ENCODE measurements at places on chromosomes 13 and 19.
A peak's percentile ranks its signal among the peaks of the same experiment; 100 is the strongest.

DNA sequence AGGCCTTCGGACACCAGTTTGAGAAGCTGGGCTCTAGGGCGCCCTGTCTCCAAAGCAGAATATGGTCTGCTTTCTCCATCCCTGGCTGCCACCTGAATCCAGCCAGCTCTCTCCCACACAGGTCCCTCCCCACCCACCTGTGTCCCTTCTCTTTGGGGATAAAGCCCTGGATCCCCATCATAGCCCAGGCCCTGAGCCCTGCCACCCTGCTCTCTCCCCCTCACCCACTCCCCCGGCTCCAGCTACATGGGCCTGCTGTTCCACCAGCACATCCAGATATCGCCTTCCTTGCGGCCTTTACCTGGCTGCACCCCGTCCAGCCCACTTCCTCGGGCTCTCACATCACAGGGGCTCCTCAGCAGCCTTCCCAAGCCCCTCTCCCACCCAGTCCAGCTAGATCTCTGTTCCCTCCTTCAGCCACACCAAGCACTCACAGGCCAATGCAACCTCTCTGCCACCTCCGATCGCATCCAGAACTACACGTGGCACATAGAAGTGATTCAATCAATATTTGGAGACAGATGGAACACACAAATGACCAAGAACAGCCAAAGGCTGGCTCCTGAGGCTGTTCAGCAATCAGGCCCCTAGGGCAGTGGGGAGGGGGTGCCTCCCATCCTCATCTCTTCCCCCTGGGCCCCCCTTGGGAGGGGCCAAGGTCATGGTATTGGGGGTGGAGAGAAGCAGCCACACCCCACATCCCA, 7.6 kb downstream of the AKT2 start:
- no peak for DNase-seq

DNA sequence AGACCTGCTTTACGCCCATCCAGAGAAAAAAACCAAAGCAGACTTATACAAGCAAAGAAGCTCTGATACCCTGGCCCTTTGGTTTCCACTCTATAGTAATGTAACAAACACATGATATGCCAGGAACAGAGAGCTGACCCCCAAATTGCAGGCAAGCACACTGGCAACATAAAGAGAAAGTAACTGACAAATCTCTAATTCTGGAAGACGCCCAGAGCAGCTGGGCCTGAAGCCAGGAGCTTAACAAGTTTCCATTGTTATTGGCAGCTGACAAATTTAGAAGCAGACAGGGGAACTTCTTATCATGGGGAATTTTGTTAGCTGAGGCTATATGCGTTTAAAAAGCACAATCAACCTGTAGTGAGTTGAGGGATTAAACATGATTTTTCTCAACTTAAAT, 158.0 kb downstream of the DLEU7 start:
- no peak for DNase-seq

GRCh38 chr13:113786262-113786841, 27.3 kb downstream of the TMEM255B start:
- peak; percentile 48 for DNase-seq

DNA sequence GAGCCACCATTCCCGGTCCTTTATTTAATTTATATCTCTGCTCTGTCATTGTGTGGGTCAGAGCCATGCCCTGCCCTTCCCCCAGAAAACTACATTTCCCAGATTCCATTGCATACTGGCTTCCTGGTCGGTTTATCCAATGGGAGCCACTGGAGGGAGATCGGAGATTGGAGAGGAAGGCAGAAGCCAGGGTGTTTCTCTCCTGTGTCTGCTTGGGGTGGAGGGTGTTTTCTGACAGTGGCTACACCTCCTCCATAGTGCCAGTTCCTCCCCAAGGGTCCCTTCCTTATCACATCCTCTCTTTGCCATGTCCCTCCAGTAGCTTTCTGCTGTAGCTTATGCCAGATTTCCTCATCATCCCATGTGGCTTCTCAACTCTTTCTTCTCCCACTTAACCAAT, 19.0 kb downstream of the OLFM2 start:
- DNase-seq = peak; percentile 70

GRCh38 chr13:80215368-80215767, 125.6 kb downstream of the SPRY2 start:
- no peak for DNase-seq

DNA sequence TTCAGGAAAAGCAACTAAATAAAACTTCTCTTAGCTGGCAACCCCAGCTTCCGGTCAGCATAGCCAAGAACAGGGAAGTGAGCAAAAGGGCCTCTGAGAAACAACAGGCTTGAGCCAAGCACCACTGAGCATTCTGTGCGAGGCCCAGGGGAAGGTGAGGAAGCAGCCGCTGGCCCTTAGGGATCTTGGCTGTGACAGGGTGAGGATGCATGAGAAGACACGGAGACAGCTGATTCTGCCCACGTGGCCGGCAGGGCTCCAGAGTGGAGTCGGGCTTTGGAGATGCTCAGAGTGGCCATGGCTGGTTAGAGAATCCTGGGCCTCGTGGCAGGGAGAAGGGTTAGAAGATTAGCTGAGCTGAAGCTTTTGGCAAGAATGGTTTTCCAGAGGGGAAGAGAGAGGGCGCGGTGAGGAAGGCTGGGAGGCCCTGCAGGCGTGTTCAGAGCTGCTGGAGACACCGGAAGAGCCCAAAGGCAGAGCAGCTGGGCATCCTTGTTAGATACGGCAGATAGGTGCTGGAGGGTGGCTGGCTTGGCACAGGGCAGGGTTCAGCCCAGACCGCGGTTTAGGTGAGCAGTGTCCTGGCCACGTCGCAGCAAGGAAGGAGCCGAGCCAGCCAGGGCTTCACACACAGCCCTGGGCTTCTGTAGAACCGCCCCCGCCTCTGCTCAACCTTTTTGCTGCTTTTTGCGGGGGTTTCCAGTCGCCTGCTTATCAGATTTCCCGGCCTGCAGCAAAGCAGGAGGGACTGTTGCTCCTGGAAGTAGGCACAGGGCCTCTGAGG, 17.3 kb downstream of the UPF1 start:
- peak; percentile 16 for DNase-seq

DNA sequence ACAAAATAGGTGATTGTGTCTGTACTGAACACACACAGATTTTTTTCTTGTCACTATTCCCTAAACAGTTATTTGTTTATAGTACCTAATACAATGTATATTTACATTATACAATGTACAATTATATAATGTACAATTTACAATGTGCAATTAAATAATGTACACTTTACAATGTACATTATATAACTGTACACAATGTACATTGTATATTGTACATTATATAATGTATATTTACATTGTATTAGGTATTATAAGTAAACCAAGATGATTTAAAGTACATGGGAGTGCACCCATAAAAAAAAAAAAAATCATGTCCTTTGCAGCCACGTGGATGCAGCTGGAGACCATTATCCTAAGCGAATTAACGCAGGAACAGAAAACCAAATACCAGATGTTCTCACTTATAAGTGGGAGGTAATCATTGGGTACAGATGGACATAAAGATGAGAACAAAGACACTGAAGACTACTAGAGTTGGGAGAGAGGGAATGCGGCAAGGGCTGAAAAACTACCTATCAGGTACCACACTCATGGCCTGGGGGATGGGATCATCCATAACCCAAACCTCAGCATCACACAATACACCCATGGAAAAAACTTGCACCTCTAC, 68.1 kb downstream of the ABCC4 start:
- no peak for DNase-seq

GRCh38 chr13:39888865-39889810, 233.7 kb downstream of the COG6 start:
- DNase-seq = no peak

- no peak for DNase-seq
Measured at GRCh38 chr19:28718909-28719308, 494.0 kb downstream of the UQCRFS1 start.

DNA sequence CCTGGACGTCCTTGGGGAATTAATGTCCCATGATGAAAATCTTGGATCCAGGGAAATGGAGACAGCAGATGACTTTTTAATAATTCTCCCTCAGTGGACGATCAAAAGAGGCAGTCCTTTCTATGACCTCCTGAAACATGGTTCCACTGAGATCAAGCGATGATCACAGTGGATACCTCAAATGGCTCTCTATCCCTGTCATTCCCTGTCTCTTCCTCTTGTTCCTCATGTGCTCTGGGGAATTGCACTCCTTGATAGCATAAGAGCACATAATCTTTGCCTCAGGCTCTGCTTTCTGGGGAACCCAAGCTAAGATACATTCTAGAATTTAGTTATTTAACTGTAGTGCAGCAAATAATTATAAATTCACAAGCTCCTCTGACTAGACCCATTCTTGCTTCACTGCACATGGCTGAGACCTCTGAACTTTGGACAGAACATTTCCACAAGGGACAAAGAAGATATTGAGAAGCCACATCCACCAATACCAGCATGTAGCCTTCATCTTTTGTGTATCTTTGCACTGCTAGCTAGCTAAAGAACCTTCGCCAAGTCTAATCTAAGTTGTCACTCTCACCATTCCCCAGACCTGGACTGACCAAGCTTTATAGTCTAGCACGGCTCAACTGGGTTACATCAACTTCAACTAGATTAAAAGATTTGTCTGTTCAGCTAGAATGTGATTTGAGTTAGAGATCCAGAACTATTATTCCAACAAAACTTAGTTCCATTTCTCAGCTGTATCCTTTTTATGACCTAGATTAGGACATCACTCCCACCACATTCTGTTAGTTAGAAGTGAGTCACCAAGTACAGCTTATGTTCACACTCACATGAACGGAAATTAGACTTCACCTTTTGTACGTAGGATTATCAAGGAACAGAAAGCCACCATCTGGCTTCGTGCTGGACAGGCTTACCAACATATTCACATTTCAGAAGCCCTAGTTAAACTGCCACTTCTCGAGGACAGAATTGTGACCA, 142.7 kb downstream of the SUCLA2 start:
- peak; percentile 30 for DNase-seq

DNA sequence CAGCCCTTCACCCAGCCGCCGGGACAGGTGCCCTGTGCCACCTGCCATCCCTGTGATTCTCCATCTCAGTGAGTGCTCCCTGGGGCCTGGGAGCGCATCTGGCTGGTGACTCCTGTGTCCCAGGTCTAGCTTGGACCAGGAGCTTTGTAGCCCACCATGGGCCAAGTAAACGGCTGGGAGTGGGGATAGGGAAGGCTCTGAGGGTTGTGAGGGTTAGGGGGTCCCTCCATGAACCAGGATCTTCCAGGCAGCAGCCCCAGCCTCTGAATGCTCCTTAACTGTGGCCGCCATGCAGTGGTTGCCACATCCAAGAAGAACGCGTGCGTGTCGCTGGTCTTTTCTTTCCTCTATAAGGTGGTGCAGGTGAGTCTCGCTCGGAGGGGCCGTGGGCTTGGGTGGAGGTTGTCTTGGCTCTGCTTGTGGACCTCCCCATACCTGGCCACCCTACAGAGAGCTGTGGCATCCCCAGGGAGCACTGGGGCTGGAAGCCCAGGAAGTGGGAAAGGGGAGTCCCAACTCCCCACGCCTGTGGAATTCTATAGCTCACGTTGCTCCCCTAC, 8.4 kb downstream of the AP1M1 start:
- no peak for DNase-seq

GRCh38 chr13:112182846-112183531, 116.0 kb downstream of the SOX1 start:
- no peak for DNase-seq

DNA sequence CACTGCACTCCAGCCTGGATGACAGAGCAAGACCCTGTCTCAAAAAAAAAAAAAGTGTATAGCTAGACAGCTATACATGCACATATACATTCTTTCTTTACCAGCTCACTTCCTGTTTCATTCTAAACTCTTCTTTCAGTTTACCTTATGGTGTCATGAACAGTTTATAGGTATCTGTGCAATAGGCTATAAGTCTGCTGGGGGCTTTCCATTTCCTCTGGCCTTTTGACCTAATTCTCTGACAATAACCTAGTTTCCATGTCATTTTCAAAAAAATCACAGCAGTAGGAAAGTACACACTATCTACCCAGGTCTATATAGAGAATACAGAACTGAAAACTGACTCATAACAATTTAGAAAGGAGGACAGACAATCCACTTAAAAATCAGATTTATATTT, 24.4 kb upstream of the URAD start:
- DNase-seq = no peak

GRCh38 chr13:46088821-46089562, 15.8 kb downstream of the CPB2 start:
- no peak for DNase-seq

- no peak for DNase-seq
Measured at GRCh38 chr19:22608441-22608840, 25.7 kb upstream of the ZNF492 start.

GRCh38 chr19:28386066-28386465, 826.9 kb downstream of the UQCRFS1 start:
- no peak for DNase-seq

GRCh38 chr19:38718747-38719543, 25.3 kb downstream of the CAPN12 start:
- no peak for DNase-seq

DNA sequence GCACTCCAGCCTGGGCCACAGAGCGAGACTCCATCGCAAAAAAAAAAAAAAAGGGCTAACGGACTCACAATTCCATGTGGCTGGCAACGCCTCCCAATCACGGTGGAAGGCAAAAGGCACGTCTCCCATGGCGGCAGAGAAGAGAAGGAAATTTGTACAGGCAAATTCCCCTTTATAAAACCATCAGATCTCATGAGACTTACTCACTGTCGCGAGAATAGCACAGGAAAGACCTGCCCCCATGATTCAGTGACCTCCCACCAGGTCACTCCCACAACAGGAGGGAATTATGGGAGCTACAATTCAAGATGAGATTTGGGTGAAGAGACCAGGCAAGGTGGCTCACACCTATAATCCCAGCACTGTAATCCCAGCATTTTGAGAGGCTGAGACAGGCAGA, 18.7 kb upstream of the NMRK2 start:
- DNase-seq = no peak

DNA sequence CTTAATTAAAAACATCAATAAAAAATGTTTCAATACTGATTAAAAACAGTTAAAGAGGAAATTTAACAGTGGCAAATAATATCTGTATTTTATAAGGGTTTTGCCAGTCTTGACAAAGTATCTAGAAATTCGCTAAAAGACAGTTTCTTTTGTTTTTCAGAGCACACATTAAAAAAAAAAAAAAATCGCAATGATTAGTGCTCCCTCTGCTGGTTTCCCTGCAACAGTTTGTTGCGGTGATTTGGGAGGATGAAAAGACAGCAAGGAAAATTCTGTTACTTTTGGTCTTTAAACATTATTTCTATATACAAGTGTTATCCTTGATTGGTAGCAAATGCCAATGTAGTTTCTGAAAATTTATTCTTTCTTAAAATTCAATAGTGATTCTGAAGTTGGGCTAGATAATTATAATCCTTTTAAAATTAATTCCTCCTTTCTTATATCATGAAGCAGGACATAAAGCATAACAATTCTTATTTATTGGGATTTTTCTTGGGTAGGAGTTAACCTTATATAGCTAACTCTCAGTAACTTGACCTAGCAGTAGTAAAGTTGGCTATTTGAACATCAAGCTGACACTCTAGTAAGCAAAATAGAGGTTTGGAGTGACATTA, 23.1 kb upstream of the SPRY2 start:
- DNase-seq = peak; percentile 24

- peak; percentile 63 for DNase-seq
Measured at GRCh38 chr19:18194554-18195238, 1.7 kb downstream of the MPV17L2 start.

DNA sequence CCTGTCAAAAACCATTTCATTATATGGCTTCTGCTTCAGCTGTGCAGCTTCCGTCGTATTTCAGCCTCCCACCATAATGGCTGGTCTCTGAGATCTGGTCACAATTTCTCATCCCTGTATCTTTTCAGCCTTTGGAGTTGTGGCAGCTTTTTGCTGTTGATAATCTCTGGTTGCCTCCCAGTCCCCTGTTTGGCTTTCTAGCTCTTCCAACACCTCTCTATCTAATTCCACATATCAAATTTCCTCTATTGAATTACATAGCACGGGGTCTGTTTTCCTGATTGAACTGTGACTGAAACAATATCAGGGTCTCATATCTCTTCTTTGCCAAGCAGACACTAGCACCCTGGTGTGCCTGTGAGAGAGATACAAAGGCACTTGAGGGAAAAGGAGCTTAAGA, 222.1 kb upstream of the OBI1 start:
- no peak for DNase-seq
